T-helper 9 cell (primary cell): ENCODE measurements at places on chromosomes 7 and 10.

- no peak for DNase-seq
Measured at GRCh38 chr10:60573336-60573735, 183.7 kb upstream of the ANK3 start.

- DNase-seq: no peak
Measured at GRCh38 chr10:80484676-80485075, 30.6 kb downstream of the TSPAN14 start.

DNA sequence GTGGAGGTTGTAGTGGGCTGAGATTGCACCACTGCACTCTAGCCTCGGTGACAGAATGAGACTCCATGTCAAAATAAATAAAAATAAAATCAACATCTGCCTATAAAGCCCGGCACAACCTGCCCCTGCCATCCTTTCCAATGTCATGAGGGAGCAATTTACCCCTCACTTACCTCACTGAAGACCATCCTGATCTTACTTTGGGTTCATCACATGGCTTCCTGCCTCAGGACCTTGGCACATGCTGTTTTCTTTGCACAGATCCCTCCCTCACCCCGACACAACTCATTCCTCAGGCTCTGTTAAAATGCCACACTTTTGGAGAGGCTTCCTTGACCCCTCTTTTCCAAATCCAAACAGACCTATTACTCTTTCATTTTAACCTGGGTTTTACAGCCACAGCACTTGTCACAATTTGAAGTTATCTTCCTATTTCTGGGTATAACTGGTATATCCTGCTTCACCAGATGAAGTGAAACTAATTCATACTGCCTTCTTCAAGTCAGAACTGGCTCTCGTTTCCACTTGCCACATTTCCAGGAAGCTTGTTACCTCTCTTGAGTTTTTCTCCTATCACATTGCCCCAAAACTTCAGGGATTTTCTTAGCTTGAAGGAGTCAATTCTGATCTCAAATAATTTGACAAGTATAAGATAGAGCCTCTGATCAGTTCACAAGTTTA, 69.3 kb upstream of the PARD3 start:
- DNase-seq: no peak

DNA sequence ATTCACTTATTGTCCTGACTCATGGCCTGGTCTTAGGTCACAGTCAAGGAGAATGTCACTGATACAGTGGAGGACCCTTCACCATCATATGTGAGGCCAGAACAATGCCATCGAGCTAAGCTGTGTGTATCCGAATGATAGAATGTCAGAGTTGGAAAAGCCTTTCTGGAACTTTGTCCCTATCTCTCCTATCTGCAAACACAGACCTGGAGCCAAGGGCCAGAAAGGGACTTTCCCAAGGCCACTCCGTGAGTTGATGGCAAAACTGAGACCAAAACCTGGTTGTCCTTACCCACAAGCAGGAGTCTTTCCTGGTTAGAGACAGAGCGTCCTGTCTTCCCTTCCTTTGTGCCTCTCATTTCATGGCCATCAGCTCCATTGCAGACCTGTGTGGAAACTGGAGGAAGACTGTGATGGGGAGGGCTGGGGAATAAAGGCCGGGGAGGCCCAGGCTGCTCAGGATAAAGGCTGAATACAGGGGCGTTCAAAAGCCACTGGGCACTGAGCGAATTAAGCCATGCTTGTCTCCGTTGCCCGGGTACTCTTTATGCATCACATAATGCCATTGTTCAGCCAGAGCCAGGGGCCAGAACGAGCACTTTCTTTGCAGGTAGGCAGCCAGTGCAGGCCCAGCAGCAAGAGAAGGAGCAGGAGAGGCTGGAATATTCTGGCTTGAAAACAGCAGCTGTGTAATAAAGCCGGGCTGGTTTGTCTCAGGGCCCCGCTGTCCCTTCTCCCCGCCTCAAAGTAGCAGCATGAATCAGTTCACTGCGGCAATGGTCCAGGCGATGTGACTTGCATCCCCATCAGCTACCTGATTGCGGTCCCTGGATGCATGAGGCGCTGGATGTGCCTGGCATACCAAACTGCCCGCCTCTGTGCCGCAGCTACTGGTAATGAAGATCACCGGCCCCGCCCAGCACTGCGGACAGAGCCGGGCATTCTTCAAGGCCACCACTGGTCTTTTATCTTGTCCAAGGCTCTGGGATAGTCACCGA, 143.0 kb downstream of the RPS24 start:
- no peak for DNase-seq

DNA sequence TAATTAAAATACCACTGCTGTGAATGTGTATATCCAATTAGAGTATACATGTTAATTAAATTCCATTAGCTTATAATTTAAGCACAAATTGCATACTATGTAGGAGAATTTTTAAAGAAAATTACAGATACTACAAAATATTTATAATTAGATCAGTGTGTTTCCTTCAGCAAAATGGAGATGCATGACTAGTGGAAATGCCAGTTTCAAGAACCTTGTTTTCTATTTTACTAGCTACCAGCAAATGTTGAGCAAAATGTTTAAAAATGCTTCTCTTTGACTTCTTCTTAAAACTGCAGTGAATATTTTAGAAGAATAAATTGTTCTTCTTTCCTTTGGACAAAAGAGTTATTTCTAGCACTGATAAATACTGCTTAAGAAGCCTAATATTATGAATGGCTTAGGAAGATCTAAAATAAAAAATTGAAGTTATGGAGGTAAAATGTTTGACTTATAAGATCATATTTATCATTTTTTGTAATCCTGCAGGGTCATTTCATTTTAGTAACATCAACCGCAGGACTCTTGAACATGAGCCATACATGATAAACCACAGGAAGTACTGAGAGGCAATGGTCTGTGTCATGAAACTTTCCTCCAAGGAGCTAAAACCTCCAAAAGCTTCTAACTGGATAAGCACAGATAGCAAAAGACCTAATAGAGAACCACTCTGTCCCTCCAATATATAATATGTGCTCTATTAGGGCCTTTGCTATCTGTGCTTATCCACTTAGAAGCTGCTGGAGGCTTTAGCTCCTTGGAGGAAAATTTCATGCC, 1066.0 kb upstream of the CELF2 start:
- DNase-seq: no peak

GRCh38 chr10:49038711-49039110, 76.6 kb downstream of the VSTM4 start:
- no peak for DNase-seq

DNA sequence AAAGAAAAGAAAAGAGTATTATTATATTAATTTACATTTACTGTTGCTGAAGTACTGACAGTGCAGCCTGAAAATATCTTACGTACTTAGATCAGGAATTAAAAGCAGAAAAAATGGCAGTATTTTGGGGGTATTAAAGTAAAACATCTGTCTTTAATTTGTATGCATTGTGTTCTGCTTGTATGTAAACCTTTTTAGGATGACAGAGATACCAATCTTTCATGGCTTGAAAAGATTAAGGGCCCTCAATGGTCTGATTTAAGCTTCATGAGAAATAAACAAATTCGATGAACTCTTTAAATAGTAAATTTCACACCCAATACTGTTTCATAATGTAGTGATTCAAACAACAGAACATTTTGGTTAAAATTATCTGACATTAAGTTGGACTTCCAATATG, 116.3 kb downstream of the MLLT10 start:
- DNase-seq: no peak

GRCh38 chr10:101012525-101013364, 13.1 kb downstream of the LZTS2 start:
- peak; percentile 69 for DNase-seq

- DNase-seq: no peak
Measured at GRCh38 chr7:42020061-42020460, 216.9 kb downstream of the GLI3 start.

- no peak for DNase-seq
Measured at GRCh38 chr10:23974746-23975272, 234.1 kb upstream of the KIAA1217 start.

DNA sequence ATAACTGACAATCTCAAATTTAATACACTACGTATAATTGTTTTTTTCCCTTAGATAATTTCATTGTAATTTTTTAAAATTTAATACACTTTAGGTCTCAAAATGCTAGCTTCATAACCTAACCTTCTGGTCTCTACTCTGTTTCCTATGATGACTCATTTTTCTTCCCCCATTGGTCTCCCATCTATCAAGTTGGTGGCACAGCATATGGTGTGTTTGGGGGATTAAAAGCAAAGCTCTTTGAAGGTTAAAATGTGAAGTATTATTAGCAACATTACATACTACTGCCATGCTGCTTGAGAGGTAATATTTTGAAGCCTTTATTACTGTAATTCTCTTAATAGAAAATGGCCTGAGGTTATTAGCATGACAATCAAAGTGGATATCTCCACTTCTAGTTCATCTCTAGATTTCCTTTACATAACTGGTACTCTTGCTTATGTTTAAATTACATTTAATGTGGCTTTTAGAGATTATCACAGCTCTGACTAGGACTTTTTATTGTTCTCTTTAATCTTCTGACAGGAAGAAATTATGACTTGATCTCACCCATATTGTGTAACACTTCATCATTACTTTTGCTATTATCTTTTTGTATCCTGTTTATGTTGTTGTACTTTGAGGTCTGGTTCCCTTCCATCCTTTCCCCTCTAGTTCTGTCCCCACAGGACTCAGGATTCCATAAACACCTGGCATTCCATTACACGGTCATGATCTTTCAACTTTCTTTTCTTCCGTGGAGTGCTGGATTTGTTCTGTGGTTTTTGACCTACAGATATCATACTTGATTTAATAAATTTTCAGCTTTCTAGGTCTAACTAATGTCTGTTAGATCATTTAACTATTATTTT, 185.1 kb downstream of the SEMA3D start:
- DNase-seq: no peak

- DNase-seq: no peak
Measured at GRCh38 chr7:105974471-105974870, 11.4 kb downstream of the CDHR3 start.
